Omental fat pad (tissue), 4 donors: ENCODE measurements at places on chromosomes 3 and 15.

- no peak for DNase-seq
These were observed 1.2 kb downstream of the MB21D2 start for GRCh38 chr3:192916371-192917027.

DNA sequence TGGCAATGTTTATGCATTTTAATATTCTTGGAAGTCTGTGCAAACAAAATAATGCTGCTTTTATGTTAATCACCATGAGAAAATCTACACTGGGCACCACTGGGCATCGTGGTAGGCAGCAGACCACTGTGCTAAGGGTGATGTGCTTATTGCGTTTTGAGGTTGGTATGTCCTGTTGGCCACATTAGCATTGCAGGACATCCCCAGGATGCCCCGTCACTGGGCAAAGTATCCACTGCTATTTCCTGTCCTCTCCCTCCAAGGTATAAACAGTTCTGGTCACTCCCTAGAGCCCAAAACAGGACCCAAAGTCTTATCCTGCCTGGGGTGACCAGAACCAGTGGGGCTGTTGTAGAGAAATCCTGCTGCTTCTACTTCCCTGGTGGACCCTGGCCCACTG lies 284.2 kb upstream of the ROPN1 start:
- DNase-seq: no peak

DNA sequence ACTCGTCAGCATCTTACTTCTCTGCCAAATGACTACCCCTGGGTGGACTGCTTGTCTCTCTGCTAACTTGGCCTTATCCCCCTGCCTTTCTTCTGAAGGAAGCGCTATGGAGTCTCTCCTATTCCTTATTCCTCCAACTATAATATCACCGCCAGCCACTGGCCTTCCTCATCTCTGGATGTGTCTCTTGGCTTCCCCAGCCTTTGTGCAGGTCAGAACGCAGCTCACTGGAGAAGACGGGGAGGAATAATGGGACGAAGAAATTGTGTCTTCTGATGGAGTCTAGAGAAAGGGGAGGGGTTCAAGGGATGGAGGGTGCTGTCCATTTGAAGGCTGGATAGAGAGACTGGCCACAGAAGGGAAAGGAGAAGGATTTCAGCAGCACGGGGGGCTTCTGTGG lies 16.9 kb downstream of the ITGA11 start:
- no peak for DNase-seq

GRCh38 chr3:63228677-63229076 lies 49.4 kb upstream of the SYNPR start:
- no peak for DNase-seq

DNA sequence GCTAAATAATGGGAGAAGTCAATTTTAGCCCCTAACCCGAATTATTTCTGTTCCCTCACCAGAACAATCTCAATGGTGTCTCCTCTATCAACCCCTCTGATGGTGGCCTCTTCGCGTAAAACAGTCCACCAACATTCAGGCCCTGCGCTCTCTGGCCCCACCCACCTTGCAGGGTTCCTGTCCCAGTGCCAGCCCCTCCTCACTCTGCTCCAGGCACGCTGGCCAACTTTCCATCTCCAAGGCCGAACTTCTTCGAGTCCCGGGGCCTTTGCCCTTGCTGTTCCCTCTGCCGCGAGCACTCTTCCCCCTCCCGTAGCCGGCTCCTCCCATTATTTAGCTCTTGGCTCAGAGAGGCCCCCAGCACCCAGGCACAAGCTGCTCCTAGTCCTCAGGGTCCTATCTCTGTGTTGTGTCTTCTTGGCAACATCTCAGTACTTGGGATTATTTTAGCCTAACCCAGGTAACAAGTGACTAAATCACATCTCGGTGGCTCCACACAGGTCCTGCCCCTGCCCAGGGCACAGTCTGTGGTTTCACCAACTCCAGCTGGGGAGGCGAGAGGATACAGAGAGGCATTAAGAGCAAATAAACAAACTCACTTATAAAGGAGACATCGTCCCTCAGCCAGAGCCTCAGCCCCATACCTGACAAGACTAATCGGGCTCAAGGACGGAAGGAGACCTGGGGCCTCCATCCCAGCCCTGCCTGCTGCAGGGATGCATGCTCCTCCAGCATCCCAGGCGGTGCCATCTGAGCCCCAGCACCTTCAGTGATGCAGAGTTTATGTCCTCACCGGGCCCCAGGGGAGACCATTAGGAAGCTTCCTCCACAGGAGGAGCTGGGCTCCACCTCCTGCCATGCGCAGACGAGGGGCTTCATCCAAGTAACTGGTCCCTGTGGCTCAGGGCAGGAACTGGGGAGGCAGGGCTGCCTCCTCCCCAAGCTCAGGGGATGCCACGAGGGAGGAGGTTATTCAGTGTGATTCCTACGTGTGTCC lies 19.7 kb upstream of the IQSEC1 start:
- DNase-seq: no peak

- no peak for DNase-seq
These were observed 220.2 kb upstream of the LRTM1 start for GRCh38 chr3:55147856-55148720.

DNA sequence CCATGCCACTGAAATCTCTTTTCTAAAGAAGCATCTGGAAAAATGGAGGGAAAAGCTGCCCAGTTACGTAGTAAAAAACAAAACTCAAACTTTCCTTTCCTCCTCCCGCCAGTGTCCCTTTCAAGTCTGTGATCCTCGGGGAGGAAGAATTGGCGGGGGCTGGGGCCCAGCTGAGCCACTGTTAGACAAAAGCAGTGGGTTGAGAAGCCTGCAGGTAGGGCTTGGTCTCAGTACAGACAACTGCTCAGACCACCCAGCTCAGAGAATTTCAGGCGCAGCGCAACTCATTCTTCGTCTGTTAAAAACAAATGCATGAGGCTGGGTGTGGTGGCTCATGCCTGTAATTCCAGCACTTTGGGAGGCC lies 117.1 kb downstream of the MYLK start:
- no peak for DNase-seq

GRCh38 chr3:19116239-19116638 lies 32.1 kb upstream of the KCNH8 start:
- DNase-seq: no peak

DNA sequence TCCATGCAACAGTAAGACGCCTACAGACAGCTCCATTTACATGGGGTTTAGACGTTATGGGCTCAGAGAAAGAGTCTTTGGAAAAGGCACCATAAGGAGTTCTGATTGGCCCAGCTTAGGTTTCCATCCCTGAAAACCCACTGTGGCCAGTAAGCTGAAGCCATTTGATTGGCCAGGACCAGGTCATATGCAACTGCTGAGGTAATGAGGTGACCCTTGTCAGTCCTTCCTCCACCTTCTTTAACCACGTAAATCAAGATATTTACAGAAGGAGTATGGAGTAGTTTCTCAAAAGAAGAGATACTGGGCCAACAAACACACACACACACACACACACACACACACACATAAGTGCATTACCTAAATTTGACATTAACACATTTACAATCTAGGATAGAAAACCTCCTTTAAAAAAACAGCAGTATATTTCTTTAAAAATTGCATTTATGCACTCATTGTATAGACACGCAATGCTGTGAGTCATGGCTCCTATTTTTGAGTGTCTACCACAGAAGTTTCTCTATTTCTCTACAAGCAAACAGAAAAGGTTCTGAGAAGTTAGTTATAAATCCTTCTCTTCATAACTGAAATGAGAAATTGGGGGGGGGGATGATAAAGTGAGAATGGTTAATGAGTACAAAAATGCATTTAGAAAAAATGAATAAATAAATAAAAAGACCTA lies 16.3 kb upstream of the MB21D2 start:
- DNase-seq: no peak

DNA sequence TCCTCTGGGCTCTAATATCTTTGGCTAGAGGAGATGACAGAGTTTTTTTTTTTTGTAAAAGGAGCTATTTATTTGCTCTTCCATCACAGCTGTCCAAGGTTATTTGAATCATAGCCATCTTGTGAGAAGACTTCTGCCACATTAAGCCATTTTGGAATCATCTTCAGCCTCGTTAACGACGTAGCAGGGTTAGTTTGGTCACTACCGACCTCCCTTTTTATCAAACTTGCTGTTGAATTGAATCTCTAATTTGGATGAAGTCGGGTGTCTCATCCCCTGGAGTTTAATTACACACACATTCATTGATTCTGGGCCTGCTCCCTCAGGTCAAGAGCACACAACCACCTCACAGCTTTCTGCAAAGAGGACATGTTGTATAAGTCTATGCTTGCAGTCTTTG lies 238.7 kb downstream of the CPNE4 start:
- DNase-seq: no peak

DNA sequence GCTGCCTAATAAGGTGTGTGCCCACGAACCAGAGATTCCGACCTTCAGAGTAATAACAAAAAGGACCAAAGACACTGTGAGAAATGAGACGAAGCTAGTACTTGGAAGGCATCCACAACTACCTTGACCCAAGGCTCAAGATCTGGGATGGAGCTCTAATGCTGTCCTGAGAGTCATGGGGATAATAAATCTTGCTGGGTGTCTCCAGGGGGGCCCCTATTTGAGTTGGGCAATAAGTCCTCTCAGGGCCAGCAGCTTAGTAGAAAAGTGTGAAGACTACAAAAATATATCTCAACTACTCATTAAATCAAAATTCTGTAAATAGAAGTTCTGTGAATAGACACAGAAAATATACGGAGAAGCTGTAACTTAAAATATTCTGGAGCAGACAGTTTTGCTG lies 2.9 kb upstream of the NDN start:
- no peak for DNase-seq

- no peak for DNase-seq
These were observed 152.4 kb downstream of the AGBL1 start for GRCh38 chr15:86231864-86232721.

- DNase-seq: no peak
These were observed 1114.5 kb downstream of the EPHA3 start for GRCh38 chr3:90221900-90222299.

DNA sequence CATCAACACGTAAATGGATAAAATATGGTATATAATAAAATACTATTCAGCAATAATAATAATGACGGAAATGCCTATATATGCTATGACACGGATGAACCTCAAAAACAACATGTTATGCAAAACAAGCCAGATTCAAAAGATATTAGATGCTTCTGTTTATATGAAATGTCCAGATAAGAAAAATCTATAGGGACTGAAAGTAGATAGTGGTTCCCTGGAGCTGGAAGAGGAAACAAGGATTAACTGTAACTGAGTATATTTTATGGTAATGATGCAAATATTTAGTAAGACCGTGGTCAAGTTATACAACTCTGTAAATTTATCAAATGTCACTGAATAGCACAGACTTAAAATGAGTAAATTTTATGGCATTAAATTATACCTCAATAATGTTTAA lies 25.8 kb upstream of the WDR49 start:
- no peak for DNase-seq

DNA sequence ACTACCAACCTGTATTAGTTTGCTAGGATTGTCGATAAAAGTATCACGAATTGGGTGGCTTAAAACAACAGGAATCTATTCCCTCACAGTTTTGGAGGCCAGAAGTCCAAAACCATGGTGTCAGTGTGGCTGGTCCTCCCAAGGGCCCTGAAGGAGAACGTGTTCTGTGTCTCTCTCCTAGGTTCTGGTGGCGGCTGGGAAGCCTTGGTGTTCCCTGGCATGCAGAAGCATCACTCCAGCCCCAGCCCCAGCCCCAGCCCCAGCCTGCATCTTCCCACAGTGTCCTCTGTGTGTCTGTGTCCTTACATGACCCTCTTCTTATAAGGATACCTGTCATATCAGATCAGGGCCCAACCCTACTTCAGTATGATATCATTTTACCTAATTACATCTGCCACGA lies 272.5 kb upstream of the LYSMD4 start:
- DNase-seq: no peak

- no peak for DNase-seq
These were observed 6.4 kb upstream of the SH2D7 start for GRCh38 chr15:78085928-78086327.

DNA sequence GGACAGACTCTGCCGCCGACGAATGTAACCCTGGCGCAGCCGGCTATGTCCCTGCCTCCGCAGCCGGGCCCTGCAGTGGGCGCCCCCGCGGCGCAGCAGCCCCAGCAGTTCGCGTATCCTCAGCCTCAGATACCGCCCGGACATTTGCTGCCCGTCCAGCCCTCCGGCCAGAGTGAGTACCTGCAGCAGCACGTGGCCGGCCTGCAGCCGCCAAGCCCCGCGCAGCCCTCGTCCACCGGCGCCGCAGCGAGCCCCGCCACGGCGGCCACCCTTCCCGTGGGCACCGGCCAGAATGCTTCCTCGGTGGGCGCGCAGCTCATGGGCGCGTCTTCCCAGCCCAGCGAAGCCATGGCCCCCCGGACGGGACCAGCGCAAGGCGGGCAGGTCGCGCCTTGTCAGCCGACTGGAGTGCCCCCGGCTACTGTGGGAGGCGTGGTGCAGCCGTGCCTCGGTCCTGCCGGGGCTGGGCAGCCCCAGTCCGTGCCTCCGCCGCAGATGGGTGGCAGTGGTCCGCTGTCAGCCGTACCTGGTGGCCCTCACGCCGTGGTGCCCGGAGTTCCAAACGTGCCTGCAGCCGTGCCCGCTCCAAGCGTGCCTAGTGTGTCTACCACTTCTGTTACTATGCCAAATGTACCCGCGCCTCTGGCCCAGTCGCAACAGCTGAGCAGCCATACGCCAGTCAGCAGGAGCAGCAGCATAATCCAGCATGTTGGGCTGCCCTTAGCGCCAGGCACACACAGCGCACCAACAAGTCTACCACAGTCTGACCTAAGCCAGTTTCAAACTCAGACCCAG lies 2.4 kb downstream of the TSC22D2 start:
- peak; percentile 27 for DNase-seq

GRCh38 chr3:129536804-129537203 lies 6.2 kb upstream of the H1-8 start:
- no peak for DNase-seq

DNA sequence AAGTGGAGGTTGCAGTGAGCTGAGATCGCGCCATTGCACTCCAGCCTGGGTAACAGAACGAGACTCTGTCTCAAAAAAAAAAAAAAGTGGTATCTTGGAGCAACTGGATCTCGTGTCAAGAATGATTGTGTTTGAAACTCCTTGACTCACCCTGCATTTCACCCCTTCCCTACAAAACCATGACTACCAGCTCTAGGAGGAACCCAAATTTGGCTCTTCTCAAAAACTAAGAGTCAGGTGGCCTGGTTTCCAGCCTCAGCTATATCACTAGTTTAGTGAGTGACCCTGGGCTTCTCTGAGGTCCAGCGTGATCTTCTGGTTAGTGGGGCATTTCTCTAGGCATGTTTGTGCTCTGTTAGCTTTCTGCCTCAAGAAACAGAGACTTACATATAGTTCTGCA lies 222.1 kb downstream of the FAM43A start:
- no peak for DNase-seq

DNA sequence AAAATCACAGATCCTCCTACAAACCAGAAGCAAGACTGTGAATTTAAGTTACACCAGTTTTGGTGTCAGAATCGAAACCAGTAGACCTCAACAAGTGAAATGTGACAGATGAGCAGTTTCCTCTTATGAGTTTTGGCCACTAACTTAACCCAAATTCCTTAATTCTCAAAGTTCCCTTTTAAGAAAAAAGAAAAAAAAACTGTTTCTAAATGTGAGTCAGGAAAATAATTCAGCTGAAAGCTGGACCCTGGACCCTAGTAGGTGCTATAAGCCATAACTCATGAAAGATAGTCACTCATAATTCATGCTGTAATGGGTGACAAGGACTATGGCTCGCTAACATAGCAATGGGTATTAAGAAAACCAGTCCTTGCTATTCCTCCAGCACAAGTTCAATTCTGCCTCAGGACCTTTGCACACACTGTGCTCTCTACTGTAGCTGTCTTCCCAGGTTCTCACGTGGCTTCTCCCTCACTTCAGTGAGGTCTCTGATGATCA lies 9.0 kb upstream of the THRB start:
- no peak for DNase-seq

- DNase-seq: no peak
These were observed 40.5 kb upstream of the HES1 start for GRCh38 chr3:194095464-194095863.
